Stimulated activated CD4-positive, alpha-beta T cell treated with anti-CD3 and anti-CD28 coated beads, Interleukin-15, amount 100 ng/mL, for 1 hour (primary cell): ENCODE measurements at places on chromosomes 12 and 14.

- no peak for DNase-seq
Observed at GRCh38 chr12:103140286-103140685, 182.8 kb downstream of the ASCL1 start.

- no peak for DNase-seq
Observed at GRCh38 chr12:88258396-88258795, 116.3 kb downstream of the TMTC3 start.

- DNase-seq = no peak
Observed at GRCh38 chr12:70581208-70581607, 56.0 kb downstream of the PTPRB start.

- no peak for DNase-seq
Observed at GRCh38 chr12:126163984-126164383, 1098.7 kb downstream of the AACS start.

DNA sequence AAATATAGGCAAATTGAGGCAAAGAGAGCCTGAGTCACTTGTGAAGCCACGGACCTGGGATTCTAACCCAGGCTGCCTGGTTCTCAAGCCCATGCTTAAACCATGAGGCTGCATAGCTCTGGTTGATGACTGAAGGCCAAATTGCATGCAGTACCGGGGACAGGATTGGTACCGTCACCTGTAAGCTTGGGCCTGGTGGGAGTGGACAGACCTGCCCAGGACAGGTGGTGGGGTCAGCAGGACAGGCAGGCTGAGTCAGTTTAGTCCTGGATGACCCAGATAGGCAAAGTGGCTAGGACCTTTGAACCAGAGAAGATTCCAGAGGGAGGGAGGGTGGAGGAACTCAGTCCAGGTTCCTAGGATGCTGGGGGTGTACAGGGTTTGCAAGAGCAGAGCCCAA, 25.8 kb downstream of the RIN3 start:
- no peak for DNase-seq

DNA sequence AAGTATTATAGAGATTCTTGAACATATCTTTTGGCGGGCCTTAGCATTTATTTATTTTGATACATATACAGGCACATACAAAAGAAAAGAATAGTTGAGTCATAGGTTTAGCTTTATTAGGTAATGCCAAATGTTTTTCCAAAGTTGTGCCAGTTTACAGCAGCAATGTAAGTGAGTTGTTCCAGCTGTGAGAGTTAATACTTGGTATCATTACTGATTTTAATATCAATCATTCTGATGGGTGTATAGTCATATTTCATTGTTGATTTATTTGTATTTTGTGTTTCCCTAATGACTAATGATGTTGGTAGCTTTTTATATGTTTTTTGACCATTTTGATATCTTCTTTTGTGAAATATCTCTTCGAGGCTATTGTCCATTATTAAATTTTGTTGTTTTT, 122.4 kb downstream of the MIPOL1 start:
- no peak for DNase-seq

- no peak for DNase-seq
Observed at GRCh38 chr14:71380271-71380670, 473.0 kb downstream of the PCNX1 start.

- DNase-seq = no peak
Observed at GRCh38 chr12:98409548-98409947, 105.8 kb upstream of the TMPO start.

DNA sequence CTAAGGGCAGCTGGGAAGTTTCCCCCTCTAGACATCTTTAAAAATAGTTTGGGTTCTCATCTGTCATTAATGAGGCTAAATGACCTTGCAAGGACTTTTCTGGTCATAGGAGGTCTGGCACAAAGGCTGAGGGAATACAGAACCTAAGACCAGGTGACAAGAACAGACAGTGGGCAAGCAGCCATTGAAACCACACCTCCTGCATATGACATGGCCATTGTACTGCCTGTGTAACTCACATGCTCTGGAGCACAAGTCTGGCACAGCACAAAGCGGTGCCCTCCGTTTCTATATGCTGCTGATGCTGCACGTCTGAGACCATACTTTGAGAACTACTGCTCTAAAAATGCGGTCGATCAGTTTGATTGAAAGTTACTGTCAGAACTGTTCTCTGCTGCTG, 143.3 kb downstream of the APAF1 start:
- no peak for DNase-seq

DNA sequence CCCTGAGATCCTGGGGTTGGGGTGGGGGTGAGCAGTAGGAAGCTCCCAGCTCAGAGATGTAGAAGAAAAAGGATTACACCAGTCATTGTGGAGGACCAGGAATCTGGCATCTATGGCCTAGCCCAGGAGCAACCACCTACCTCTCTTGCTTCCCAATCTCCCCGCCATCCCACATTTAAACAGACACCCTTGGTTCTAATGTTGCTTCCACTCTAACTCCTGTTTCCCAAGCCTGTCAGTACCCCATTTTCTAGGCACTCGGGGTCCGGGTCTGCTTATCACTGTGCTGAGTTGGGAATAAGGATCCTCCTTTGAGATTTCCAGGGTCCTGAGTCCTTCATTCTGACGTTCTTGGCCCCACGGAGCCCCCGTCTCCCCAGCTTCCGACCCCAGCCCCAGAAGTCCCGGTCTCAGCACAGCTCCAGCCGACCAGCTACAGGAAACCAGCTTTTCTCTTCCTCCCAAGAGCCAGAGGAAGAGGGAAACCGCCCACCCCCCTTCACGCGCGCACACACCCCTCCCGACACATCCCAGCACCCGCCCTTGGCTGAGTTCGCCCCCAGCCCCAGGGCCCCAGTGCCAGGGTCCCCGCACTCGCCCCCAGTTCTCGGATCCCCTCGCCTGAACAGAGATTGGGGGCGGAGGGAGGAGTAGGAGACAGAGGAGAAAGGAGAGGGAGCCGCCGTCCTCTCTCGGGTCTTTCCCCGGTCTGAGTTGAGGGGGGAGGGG, 1.2 kb downstream of the ITGA5 start:
- no peak for DNase-seq

GRCh38 chr12:121453629-121454028, 53.7 kb downstream of the RNF34 start:
- DNase-seq = no peak

- peak; percentile 54 for DNase-seq
Observed at GRCh38 chr14:22871224-22872032, at the start of gene LRP10. LRP10 (plus strand) TSS chr14:22871740; CDS start chr14:22872304, 564 bp downstream.

- no peak for DNase-seq
Observed at GRCh38 chr12:132345561-132346200, 16.3 kb upstream of the GALNT9 start.

DNA sequence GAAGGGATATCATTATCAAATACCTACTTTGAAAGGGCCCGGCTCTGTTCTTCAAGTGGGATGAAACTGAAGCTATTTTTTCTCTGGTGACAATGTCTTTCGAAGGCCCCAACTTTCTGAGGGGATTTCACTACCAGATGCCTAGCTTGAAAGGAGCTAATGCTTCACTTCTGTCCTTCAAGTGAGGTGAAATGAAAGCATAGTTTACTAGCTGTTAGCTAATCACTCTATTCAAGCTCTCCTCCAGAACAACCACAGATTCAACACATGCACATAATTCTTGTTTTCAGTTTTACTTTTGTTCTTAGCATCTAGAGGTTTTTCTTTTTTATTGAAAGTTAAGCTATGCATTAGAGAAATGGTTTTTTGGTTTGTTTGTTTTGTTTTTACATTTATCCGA, 571.4 kb downstream of the NOVA1 start:
- no peak for DNase-seq

DNA sequence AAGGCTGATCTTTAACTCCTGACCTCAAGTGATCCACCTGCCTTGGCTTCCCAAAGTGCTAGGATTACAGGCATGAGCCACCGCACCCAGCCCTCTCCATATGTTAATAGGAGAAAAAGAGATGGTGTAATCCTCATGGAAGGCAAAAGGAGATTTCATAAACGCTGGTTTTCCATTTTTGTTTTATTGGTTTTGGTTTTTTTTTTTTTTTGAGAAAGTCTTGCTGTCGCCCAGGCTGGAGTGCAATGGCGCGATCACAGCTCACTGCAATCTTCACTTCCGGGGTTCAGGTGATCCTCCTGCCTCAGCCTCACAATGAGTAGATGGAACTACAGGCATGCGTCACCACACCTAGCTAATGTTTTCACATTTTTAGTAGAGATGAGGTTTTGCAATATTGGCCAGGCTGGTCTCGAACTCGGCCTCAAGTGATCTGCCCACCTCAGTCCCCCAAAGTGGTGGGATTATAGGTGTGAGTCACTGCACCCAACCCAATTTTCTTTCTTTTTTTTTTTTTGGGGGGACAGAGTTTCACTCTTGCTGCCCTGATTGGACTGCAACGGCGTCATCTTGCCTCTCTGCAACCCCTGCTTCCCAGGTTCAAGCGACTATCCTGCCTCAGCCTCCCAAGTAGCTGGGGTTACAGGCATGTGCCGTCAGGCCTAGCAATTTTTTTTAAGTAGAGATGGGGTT, 8.1 kb downstream of the PTGES3 start:
- DNase-seq = no peak

GRCh38 chr12:118259079-118259478, 113.6 kb downstream of the TAOK3 start:
- DNase-seq = no peak

DNA sequence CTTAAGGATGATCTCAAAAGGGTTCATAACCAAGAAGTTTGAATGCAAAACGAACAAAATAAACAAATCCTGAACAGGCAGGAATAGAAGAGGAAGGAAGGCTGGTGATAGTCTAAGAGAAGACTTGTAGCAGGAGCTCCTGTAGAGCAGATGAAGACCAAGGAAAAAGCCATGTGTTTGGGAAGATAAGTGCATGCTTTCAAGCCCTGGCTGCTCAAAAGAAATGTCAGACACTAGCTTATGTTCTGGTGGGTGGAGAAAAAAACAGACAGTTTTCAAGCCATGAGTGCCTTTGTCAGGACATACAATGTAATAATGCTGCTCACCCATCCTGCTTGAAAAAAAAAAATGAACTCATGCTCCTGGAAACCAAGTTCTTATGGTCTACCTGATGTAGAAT, 27.4 kb downstream of the TAOK3 start:
- no peak for DNase-seq

- DNase-seq = no peak
Observed at GRCh38 chr14:96203635-96204034, 1.0 kb upstream of the BDKRB2 start.

DNA sequence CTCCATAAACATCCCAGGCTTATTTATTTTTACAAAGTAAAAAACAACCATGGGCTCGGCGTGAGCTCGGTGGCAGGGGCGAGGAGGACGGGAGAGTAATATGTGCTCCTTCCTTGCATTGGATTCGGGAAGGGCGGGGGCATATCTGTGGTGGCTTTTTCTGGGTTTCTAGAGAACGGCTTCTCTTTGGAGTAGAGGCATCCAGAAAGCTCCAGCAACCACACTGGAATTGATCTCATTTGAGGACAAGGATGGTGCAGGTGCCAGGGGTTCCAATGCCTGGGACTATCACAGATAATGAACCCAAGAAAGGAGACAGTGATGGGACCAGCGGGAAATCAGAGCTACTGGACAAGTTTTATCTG, 18.9 kb downstream of the ADGRD1 start:
- DNase-seq = no peak

DNA sequence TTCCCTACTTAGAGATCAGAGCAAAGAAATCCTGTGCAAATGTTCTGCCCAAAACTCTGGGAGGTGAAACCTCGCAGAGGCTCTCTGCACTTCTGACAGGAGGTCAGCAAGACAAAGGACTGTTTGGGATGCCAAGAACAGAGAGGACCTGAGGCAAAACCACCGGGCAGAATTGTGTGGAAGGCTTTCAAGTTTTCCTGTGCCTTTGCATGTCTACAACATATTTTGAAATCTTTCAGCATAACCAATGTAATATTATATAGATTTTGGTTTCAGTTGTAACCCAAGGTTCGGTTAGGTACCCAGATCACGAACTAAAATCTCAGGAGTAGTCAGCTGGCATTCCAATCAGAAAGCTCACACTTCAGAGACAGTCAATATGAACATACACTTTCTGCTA, 99.4 kb upstream of the PLEKHA5 start:
- no peak for DNase-seq

- no peak for DNase-seq
Observed at GRCh38 chr14:69327507-69327906, 67.5 kb downstream of the GALNT16 start.

- no peak for DNase-seq
Observed at GRCh38 chr12:114628199-114628598, 55.8 kb downstream of the TBX3 start.

DNA sequence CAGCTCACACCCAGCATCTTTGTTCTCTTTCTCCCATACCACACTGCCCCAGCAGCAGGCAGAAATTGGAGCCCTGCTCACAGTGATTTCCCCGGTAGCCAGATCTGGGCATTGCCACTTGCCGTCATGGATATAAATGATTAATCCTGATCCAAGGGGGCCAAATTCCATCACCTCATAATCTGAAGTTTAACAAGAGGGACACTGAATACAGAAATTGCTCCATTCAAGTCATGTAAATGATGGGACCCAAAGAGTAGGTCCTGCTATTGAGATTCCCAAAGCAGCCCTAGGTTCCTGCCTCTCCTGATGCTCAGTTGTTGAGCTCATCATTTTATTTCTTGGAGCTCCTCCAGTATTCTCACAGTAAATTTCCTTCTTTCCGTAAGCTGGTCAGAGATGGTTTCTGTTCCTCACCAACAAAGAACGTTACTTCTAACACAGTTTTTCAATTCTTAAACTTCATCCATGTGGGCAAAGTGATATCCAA, 11.7 kb downstream of the ITPR2 start:
- no peak for DNase-seq

DNA sequence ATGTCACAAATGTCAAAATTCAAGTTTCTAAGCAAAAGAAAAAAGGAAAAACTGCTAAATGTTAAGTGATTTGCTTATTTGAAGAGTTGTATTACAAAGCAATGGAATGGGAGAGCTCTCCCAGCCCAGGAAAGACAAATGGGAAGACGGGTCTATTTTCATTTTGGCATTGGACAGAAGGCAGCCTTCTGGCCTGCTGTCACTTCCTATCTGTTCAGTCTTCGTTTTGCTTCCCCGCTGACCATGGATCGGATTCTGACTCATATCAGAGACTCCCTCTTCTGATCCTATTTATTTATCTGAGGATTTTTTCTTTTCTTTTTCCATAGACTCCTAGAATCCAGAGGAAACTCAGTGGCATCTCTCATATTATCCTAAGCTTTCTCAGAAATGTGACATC, 634.9 kb downstream of the DIO2 start:
- DNase-seq = no peak
